ENCODE measurements at places on chromosomes 2 and 18.

- no peak for DNase-seq
Measured at GRCh38 chr2:240375024-240375645, 60.3 kb upstream of the GPC1 start.

GRCh38 chr2:143117225-143117624 is 12.0 kb upstream of the ARHGAP15 start:
- DNase-seq = no peak

- DNase-seq = peak; percentile 81
Measured at GRCh38 chr2:72694715-72695496, 130.9 kb downstream of the EXOC6B start.

DNA sequence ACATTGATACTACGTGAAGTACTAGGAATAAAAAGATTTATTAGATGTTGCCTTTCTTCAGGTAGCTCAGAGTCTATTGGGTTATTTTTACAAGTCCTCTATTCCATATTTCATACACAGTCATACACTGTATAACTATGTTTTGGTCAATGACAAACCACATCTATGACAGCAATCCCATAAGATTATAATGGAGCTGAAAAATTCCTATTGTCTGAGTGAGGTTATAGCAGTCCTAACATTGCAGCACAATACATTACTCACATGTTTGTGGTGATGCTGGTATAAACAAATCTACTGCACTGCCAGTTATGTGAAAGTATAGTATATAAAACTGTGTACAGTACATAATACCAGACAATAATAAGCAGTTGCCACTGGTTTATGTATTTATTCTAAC is 595.1 kb downstream of the MBD2 start:
- DNase-seq = peak; percentile 2

DNA sequence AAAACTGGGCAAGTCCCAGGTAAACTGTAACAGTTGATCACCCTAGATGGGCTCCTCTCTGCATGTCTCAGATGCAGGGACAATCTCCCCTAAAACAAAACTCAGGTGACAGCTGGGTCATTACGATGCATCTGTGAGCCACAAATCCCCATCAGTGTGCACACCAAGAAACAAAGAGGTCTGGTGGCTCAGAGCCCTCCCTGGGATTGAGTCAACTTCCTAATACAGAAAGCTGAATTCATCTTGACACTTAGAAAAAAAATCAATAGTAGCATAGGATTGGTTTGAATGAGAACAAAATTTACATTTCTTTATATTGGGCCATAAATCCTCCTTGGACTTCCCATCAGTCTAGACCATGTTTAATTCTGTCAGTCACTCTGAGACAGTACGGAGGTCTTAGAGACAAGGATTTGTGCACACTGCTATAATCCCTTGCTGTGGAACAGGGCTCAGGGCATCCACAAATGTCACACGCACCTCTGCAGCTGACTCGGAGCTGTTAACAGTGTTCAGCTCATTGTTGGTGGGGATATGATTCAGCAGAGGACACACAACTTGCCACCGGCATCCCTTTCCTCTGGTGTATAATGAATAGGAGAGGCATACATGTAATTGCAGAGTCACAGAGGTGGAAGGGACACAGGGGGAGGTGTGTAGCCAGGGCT is 44.5 kb upstream of the DAPL1 start:
- DNase-seq = no peak

DNA sequence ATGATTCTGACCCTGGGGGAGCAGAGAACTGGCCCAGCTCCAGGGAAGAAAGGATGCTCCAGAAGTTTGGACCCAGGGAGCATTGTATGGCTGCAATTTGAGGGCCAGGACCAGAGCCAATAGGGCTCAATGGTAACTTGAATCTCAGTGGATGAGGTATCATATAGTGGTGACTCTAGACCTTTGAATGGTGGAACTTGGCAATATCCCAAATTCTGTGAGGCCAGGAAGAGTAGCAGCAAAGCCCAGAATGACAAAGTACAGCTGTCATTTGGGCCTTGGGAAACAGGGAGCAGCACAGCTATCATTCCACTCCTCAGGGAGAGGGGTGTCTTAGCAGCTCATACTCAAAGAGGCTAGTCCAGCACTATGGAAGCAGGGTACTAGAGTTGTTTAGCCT is 332.9 kb upstream of the RBMS1 start:
- DNase-seq = no peak

- DNase-seq = no peak
Measured at GRCh38 chr2:223513771-223514455, 88.2 kb downstream of the SCG2 start.

GRCh38 chr2:56687169-56687568 is 503.4 kb downstream of the CCDC85A start:
- peak; percentile 91 for DNase-seq

All from fibroblast of skin of right biceps (primary cell).